Fibroblast of skin of right biceps (primary cell): ENCODE measurements at places on chromosomes 6 and 20.
A peak's percentile ranks its signal among the peaks of the same experiment; 100 is the strongest.

- DNase-seq: peak; percentile 12
Measured at GRCh38 chr20:8523684-8524083, 391.6 kb downstream of the PLCB1 start.

GRCh38 chr20:56986476-56986875, 280.0 kb downstream of the BMP7 start:
- no peak for DNase-seq

DNA sequence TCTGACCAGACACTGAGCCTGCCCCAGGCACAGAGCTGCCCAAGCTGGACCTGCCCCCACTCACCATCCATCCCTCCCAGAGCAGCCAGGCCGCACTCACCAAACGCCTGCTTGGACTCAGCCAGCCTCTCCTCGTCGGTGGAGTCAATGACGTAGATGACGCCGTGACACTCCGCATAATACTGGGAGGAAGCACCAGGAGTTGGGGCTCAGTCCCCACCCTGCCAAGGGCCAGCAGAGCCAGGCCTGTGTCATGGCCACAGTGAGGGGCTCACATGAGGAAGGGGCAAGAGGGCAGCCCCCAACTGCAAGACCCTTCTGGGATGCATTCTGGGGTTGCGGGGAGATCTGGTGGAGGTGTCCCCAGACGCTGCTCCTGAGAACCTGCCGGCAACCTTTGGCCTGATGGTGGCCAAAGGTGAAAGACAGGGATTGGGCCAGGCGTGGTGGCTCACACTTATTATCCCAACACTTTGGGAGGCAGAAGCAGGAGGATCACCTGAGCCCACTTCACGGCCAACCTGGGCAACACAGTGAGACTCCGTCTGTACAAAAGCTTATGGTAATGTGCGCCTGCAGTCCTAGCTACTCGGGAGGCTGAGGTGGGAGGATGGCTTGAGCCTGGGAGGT, 5.6 kb downstream of the ARFRP1 start:
- no peak for DNase-seq

- peak; percentile 62 for DNase-seq
Measured at GRCh38 chr6:16333580-16333979, 95.2 kb downstream of the GMPR start.

DNA sequence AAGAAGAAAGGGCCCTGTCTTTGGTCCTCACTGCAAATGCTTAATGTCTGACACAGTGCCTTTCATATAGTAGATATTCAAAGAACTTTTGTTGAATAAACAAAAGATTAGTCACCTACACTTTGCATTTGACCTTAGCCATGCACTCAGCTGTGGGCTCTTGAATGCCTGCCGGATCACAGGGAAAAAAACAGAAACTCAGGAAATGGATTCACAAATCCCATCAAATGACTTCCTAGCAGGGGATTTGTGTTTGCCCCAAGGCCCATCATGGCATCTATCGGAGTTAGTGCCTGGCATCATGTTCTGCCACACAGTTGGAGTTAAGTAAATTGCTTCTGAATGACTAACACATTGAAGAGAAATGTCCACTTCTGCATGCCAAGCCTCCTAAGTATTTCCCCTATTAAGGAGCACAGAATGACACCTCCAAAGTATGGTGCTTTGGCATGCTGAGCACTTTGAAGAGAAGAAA, 72.3 kb upstream of the DST start:
- peak; percentile 87 for DNase-seq

DNA sequence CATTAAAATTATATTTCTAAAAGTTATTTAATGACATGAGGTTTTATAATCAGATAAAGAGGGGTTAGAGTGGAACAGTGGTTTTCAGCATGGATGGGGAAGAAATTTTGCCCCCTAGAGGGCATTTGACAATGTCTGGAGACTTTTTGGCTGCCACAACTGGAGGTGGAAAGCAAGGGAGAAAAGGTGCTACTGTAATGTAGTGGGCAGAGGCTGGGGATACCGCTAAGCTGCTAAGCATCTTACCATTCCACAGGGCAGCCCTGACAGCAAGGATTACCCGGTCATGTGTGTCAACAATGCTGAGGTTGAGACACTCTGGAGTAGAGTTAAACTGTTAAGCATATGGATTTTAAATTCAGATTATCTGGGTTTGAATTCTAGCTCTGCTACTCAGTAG, 52.9 kb upstream of the FABP7 start:
- peak; percentile 16 for DNase-seq

GRCh38 chr20:36629719-36630681, 16.0 kb downstream of the SLA2 start:
- DNase-seq: peak; percentile 17

GRCh38 chr6:38184585-38185080, 365.1 kb downstream of the ZFAND3 start:
- DNase-seq: no peak

DNA sequence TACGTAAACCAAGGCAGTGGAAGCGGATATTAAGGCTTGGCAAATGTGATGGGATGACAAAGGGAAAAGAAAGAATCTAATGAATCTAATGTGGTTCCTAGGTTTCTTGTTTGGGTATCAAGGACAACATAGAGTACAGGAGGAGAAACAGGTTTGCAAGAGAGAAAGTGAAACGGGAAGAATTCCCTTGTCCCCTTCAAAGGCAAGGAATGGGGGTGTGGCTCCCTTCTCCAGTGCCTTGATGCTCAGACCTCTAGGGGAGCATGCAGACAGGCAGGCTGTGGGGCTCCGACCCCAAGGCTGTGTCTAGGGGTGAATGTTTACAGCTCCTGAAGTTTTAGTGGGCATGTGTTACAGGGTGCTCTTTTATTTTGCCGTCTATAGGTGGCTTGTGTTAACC, 317.5 kb upstream of the HSF2 start:
- DNase-seq: no peak

GRCh38 chr20:38202982-38203293, 37.9 kb upstream of the TGM2 start:
- DNase-seq: no peak

DNA sequence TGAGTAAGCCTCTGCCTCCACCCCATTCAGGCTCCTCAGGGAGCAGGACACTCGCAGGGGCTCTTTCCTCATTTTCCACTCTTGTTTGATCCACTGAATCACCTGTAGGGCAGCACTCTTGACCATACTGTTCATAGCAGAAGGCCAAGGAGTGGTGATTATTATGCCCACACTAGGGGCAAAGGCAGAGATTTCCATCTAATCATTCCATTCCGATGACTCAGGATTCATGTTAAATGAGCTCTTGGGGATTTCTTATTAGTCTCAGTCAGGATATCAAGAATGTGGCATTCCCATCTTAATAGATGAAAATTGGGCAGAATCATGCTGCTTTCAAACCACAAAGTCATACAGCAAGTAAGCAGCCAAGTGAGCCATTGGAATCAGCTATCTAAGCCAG, 101.9 kb upstream of the MOCS1 start:
- DNase-seq: no peak
